Activated T-helper 9 cell treated with anti-CD3 and anti-CD28 coated beads, Interleukin-2, amount 50 U/mL, for 16 hours (primary cell): ENCODE measurements at places on chromosomes 3 and 15.

DNA sequence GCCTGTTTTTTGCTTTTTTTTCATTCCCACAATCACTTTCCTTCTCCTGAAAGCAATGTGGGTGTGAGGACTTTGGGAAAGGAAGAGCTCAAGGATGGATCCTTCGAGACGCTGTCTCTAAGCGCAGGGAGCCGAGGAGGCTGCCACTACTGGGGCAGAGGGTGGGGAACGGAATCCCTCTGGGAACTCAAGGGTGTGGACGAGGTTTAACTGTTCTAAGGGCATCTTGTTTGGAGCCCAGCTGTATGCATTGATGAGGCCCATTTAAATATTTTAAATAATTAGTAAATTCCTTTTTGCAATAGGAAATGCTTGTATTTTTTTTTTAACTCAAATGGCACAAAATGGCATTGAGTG, 124.4 kb upstream of the MEF2A start:
- no peak for DNase-seq

GRCh38 chr15:22811640-22812039, 25.2 kb downstream of the NIPA1 start:
- no peak for DNase-seq

DNA sequence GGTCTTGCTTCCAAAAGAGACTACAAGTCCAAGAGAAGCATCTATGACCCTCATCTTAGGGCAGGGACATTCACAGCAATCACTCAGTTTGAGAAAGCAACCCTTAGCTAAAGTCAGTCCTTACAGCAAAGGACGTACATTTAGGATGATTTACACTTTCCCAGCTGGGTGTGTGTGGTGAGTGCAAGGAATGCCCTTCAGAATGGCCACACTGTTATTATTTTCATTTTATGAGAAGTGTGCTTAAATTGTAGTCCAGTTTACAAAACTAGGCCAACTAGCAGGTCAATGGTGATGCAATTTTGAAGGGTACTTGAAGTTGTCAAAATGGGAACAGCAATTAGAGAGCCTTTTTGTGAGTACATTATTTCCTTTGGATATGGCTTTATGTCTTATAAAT, 26.0 kb upstream of the CCK start:
- DNase-seq, result no peak

DNA sequence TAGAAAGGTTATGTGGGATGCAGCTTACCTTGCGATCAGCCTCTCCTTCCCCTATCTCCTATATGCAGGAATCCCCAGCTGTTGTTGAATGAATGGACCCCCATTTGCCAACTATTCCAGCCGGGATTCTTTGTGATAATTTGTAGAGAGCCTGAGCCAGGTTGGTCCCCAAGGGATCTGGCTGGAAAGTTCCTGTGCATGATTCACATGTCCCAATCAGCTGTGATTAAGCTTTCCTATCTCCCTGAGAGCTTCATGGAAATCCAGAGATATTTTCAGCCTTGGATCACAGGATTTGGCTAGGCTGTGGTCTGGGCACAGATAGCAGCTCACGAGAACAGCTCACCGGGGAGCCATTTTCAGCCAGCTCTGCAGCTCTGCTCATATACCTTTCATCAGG, 76.7 kb downstream of the ARNT2 start:
- DNase-seq, result no peak

- no peak for DNase-seq
Observed at GRCh38 chr3:165885558-165886270, 48.5 kb upstream of the BCHE start.

GRCh38 chr3:15321349-15321748, 11.0 kb downstream of the SH3BP5 start:
- DNase-seq, result no peak

- no peak for DNase-seq
Observed at GRCh38 chr3:133934996-133935842, 39.5 kb upstream of the RAB6B start.

GRCh38 chr3:28989646-28990089, 291.2 kb upstream of the RBMS3 start:
- DNase-seq, result no peak

- no peak for DNase-seq
Observed at GRCh38 chr15:45386974-45387373, 8.6 kb upstream of the GATM start.

- no peak for DNase-seq
Observed at GRCh38 chr15:41605566-41605965, 46.6 kb downstream of the TYRO3 start.

GRCh38 chr3:188400494-188401243, 246.7 kb downstream of the LPP start:
- DNase-seq, result no peak

- no peak for DNase-seq
Observed at GRCh38 chr15:82571722-82572222, 31.5 kb upstream of the RPS17 start.

GRCh38 chr3:142318331-142318730, 92.9 kb upstream of the GK5 start:
- DNase-seq, result no peak

DNA sequence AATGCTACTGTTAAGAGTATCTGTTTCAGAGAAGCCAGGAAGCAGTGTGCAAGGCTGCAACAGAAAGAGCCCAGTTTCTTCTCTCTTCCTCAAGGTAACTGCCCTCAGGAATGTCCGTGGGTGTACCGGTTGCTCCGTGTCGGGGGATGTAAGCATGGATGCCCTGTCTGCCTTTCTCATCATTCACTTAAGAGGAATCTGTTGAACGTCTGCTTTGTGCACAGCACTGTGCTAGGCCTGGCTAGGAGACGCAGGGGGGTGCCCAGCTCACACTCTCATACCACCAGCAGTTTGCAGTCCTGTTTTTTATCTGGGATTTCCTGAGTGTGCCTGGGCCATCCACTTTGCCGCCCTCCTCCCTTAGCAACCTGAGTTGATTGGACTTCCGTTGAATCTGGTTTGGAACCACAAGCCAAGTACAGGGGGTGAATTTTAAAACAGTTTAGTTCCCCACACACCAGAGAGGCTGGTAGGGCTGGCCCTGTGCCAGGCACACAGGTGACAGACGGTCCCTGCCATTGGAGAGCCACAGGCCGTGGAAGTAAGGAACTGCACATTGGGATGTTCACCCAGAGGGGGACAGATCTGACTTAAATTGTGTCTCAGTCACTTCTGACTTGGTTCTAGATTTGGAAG, 11.2 kb downstream of the BOC start:
- DNase-seq, result no peak

GRCh38 chr3:172711454-172711795, 558 bp upstream of the NCEH1 start:
- DNase-seq, result no peak

- no peak for DNase-seq
Observed at GRCh38 chr3:46222435-46223161, 14.5 kb upstream of the CCR1 start.

- no peak for DNase-seq
Observed at GRCh38 chr3:177430653-177431052, 233.4 kb upstream of the TBL1XR1 start.

DNA sequence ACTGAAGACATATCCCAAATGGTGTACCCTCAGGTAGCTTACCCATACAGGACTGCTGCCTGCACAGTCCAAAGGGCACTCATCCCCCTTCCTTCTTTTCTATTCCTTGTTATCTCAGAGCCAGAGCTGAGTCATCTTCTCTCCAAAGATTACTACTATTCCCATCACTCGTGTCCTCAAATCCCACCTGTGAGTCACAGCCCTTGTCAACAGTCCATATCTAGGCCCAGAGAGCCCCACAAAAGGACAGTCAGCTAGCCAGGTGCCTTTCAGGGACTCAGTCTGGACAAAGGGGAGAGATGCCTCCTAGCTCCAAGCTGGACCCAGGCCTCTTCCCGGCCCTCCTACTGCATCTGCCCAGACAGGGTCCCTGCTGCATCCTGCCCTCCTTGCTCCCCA, 11.0 kb downstream of the PARP16 start:
- DNase-seq, result no peak

- DNase-seq, result no peak
Observed at GRCh38 chr3:71570546-71570945, 13.0 kb downstream of the FOXP1 start.

GRCh38 chr3:85081191-85081906, 122.6 kb downstream of the CADM2 start:
- no peak for DNase-seq

- DNase-seq, result no peak
Observed at GRCh38 chr3:4805662-4806061, 173.6 kb upstream of the BHLHE40 start.

GRCh38 chr15:85941186-85941855, 138.3 kb upstream of the AGBL1 start:
- no peak for DNase-seq

GRCh38 chr15:55277116-55277564, 12.5 kb downstream of the RAB27A start:
- DNase-seq, result peak; percentile 33

DNA sequence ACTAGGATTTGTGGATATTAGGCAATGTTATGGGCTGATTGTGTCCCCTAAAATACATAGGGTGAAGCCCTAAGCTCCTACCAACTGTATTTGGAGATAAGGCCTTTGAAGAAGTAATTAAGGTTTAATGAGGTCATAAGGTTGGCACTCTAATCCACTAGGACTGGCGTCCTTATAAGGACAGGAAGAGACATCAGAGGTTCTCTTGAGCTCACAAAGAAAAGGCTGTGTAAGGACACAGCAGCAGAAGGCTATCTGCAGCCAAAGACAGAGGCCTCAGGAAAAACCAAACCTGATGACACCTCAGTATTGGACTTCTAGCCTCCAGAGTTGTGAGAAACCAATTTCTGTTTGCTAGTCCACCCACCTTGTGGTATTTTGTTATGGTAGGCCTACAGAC, 416.7 kb downstream of the ZBTB20 start:
- DNase-seq, result no peak

GRCh38 chr3:117409701-117410459, 700.3 kb downstream of the TUSC7 start:
- no peak for DNase-seq

GRCh38 chr3:24519368-24520100, 24.9 kb upstream of the THRB start:
- DNase-seq, result no peak

DNA sequence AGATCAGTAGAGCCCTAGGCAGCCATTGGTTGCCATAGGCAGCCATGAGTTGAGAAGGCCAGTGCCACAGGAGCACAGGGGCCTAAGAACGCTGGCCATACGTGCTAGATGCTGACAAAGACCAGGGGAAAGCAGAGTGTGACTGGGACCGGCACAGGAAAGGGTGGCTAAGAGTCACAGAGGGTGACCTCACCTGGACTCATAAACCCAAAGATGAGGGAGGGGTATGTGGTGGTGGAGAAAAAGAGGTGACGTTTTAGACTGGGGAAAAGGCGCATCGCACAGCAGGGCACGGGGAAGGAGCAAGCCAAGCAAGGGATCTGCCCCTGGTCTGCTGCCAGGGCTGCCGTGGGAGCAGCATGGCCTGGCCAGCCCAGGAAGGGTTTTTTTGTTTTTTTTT, 122.5 kb downstream of the VGLL4 start:
- no peak for DNase-seq

- DNase-seq, result no peak
Observed at GRCh38 chr3:34106879-34107278, 308.4 kb downstream of the PDCD6IP start.

- DNase-seq, result no peak
Observed at GRCh38 chr3:16318176-16318575, 53.2 kb downstream of the OXNAD1 start.

GRCh38 chr15:81740416-81740815, 305.4 kb downstream of the MEX3B start:
- DNase-seq, result no peak

DNA sequence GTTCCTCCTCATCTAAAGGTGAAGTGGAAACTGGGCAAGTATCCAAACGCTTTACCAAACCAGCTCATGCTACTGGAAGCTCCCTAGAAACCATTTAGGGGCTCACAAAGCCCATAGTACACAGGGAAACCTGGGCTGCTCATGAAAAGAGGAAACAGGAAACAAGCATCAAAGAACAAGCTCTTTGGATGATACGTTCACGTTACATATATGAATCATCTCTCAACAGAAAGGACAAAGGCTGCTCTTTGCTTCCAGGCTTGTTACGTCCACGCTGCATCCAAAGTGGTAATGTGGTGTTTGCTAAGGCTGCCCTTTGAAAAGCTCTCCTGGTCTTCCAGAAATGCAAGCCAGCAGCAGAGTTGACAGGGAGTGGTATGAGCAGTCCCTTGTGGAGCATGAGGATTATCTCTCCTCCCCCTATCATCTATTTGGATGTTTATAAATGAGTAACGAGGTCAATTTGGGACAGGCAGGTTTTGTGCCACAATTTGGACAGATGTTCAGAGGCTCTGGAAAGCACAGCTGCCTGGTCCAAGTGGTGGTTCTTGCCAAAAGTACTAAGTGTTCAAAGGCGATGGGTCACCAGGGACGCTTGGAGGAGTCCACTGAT, 98.0 kb upstream of the RORA start:
- no peak for DNase-seq

GRCh38 chr3:122405015-122405414, 10.8 kb downstream of the WDR5B start:
- no peak for DNase-seq

- DNase-seq, result no peak
Observed at GRCh38 chr3:63132461-63133250, 145.5 kb upstream of the SYNPR start.

DNA sequence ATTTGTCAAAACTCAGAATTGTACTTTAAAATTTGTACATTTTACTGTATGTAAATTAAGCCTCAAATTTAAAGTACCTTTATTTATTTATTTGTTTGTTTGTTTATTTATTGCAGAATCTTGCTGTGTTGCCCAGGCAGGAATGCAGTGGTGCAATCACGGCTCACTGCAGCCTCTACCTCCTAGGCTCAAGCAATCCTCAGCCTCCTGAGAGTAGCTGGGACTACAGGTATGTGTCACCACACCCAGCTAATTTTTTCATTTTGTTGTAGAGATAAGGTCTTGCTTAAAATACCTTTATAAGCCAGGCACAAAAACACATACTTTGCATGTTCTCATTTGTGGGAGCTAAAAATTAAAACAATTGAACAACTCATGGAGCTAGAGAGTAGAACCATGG, 37.4 kb downstream of the CHST14 start:
- DNase-seq, result no peak

- no peak for DNase-seq
Observed at GRCh38 chr3:124791142-124791541, 60.9 kb downstream of the UMPS start.

- no peak for DNase-seq
Observed at GRCh38 chr3:101811875-101812274, 32.9 kb downstream of the NXPE3 start.

GRCh38 chr3:188305220-188305619, 151.3 kb downstream of the LPP start:
- DNase-seq, result no peak

GRCh38 chr15:97684249-97684648, 276.3 kb upstream of the ARRDC4 start:
- no peak for DNase-seq

DNA sequence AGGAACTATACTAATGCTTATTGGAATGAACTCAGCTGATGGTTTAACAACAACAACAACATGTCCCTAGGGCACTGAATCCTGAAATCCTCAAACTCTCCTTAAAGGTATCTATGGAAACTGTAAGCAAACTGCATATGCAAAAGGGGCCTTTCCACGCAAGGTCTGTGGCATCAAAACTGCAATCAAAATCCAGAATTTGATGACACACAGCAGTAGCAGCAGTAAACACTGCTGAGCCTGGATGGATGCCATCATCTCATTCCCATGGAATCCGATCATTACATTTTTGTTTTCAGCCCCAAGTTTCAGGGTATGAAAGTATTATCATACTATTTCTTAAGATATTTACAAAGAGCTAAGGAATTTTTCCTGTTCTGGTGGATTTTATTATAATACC, 399.7 kb downstream of the VPS13C start:
- no peak for DNase-seq
